ENCODE measurements at places on chromosomes 12 and 14.

- DNase-seq: peak; percentile 14
Observed at GRCh38 chr14:80536456-80536855, 325.2 kb upstream of the DIO2 start.

GRCh38 chr14:33814010-33814409 is 136.9 kb downstream of the EGLN3 start:
- no peak for DNase-seq

- DNase-seq: no peak
Observed at GRCh38 chr12:116135209-116135930, 142.1 kb downstream of the MED13L start.

DNA sequence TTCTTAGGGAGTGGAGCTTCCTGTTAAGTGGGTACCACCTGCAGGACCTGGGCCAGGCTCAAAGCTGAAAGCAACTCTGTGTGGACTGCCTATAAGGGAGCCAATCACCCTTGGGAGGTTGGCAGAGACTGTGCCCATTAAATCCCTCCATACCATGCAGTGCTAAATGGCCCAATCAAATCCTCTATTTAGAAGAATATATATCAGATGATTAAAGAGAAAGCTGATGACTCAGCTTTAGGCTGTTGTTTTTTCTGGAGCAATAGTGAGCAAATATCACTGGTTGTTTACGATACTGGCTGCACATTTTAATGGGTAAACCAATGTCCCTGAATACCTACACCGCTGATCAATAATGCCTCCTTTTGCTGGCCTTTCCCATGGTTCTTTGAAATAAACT is 101.3 kb downstream of the TMX1 start:
- no peak for DNase-seq

DNA sequence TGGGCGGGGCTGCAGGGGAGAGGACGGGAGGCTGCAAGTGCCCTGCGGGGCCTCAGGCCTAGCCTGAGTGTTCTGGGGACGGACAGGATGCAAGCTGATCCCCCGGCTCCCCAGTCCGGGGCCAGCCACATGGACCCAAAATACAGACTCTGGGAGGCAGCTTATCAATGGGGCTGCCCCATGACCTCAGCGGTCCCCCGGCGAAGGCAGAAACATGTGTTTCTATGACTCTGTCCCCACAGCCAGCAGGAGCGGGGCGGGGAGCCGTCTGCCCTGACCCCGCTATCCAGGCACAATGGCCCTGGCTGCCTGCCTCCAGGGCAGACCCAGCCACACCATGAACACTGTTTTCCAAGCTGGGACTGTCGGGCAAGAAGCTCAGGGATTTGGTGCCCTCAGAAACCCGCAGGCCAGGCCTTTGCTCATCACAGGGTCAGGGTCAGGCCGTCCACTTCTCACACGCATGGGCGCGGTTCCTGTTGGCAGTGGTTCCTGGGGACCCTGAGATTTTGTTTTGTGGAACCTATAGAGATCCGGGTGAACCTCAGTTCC is 75.0 kb downstream of the RFLNA start:
- no peak for DNase-seq

DNA sequence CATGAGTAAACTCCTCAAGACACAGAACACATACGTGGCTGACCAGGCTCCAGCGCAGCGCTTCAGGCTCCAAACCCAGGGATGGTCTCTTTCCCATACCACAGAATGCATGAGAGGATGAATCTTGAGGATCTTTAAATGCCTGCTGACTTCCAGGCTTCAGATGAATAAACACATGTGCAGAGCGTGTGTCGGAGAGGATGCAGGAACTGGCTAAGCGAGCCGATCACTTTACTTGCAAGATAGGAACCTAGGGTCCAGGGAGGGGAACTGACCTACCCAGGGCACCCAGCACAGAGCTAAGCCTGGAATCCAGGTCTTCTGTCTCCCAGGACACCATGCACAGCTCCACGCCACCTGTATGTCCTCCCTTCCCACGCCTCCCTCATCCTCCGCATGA is 209.8 kb downstream of the BCL11B start:
- no peak for DNase-seq

GRCh38 chr14:53620890-53621289 is 335.7 kb downstream of the BMP4 start:
- DNase-seq: no peak

DNA sequence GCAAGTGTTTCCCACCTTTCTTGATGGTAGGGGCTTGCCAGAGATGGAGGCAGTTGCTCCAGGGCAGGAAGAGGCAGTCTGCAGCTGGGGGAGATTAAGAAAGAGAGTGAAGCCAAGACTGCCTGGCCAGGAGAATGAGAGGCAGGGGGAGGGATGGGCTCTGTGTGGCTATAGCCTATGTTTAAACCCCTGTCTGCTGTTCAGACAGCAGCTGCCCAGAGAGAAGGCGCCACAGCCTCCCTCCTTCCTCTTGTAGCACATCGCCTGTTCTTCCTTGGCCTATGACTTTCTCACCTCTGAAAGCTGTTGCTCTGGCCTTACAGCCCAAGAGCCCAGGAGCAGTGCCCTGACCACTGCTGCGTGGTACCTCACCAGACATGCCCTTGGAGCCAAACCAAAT is 61.7 kb downstream of the EMP1 start:
- peak; percentile 51 for DNase-seq

DNA sequence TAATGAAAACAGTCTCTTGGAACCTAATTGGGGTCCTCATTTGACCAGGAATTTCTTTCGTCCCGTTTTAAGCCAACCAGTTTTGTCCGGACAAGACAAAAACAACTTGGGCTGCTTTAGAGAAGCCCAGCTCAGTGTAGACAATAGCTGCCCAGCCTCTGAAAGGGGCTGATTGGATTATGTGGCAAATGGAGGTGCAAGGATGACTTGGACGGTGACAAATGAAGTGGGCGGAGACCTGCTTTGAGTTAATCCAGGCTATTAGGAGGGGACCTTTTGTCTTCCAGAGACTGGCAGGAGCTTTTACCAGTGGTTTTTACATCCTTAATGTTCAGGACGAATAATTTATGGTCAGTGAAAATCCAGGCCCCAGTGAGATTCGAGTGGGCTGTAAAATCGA is 4.8 kb downstream of the MEG3 start:
- no peak for DNase-seq

DNA sequence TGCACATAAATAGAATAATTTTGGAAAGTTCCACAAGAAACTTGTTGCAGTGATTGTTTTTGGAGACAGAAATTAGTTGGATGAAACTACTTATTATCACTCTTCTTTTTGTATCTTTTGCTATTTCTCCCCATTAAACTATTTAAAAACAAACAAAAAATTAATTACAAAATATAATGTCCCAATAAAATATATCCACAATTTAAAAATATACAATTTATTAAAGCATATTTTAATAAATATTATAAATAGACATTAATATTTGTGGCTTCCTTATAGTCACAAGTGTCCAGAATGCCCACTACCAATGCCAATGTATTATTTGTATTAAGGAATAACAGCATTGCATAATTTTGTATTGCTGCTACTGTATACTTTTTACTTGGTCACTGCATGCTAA is 52.5 kb upstream of the GCH1 start:
- no peak for DNase-seq

DNA sequence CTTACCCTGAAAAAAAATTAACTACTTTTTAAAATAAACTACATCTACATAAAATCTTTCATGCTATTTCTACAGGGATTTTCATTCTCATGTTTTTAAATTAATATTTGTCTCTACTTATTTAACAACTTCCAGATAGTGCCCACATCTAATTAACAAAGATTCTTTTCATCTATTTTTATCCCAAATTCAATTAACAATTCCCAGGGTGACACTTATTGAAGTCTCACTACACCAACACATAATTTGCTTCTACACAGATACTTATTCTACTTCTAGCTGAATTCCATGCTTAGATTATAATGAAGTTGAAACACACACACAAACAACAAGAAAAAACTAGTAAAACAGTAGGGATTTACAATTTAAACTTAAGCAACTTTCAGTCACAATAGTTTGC is 336.6 kb downstream of the ACSS3 start:
- DNase-seq: no peak

DNA sequence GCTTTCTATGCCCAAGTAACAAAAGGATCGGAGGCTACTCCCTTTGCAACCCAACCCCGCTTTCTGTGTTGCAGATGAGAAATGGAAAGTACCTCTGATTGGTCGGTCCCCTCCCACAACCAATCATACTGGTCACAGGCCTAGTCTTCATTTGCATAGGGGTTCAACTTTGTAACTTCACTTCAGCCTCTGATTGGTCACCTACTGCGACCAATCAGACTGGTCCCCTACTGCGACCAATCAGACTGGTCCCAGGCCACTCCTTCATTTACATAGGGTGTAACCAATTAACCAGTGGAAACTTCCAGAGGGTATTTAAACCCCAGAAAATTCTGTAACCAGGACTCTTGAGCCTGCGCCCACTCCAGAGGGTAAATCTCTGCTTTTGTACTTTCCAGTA is 906.4 kb upstream of the TMEM132C start:
- DNase-seq: peak; percentile 12
